ENCODE measurements at places on chromosomes 1 and 21. TPM values are rescaled to one million over a fixed set of nuclear protein-coding genes. Genes with fewer than 3 reads are reported as not detected.

DNA sequence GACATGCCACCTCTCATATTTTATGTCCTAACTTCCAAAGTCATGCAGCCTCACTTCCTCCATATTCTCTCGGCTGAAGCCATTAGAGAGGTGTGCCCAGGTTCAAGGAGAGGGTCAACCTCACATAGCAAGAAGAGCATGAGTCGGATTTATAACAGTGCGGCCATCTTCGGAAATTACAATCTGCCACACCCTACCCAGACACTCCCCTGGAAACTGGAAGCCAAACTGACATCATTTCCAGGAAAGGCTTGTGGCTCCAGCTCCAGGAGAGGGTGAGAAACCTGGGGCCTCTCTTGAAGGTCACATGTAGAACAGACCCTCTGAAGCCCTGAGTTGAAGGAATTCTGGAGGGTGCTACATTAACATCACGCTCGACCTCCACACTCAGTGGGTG, 73.5 kb downstream of the RRAGC start:
- no peak overlapping the region for H3K27ac ChIP-seq
- DNase-seq, result no peak
- H3K27me3 ChIP-seq, result peaks cover 42% of the 10 kb centered on the region
- H3K36me3 ChIP-seq, result no peaks in the 10 kb centered on the region
- H3K4me1 ChIP-seq, result peaks cover 22% of the 10 kb centered on the region
- H3K4me3 ChIP-seq, result no peak overlapping the region

ERICH3 gene
- not detected for total RNA-seq

- H3K27ac ChIP-seq, result no peak overlapping the region
- H3K27me3 ChIP-seq, result peaks cover 39% of the 10 kb centered on the region
- DNase-seq, result no peak
Observed at GRCh38 chr1:48563021-48563420, 91.0 kb upstream of the SPATA6 start.

DCST1 gene
- not detected for total RNA-seq
